ENCODE measurements at places on chromosomes 16 and 17.

GRCh38 chr17:58327363-58328194, 1.0 kb downstream of the TSPOAP1 start:
- DNase-seq = no peak

GRCh38 chr16:55061126-55061525, 130.5 kb downstream of the IRX5 start:
- DNase-seq = no peak

DNA sequence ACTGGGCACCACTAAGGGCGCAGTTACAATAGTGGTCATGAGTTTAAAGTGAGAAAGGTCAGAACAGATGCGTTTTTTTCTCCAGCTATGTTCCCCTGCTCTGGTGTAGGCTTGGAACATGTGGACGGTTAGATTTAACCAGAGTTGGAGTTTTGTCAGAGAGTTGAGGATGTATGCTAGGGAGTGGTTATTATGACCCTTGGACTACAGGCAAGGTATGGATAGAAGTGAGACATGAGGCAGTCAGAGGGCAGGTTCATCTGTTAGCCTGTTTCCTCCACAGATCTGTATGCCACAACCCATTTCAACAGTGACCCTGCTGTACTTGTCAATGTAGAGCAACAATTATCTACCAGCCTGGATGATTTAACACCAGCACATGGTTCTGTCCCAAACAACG, 22.6 kb downstream of the TPPP3 start:
- no peak for DNase-seq

- DNase-seq = no peak
Measured at GRCh38 chr17:11330826-11331225, 89.8 kb downstream of the SHISA6 start.

GRCh38 chr16:71448274-71448866, 6.5 kb upstream of the TLE7 start:
- DNase-seq = no peak

- no peak for DNase-seq
Measured at GRCh38 chr17:17547210-17547764, 44.2 kb downstream of the PEMT start.

GRCh38 chr16:57482845-57483545, 3.3 kb downstream of the DOK4 start:
- no peak for DNase-seq

DNA sequence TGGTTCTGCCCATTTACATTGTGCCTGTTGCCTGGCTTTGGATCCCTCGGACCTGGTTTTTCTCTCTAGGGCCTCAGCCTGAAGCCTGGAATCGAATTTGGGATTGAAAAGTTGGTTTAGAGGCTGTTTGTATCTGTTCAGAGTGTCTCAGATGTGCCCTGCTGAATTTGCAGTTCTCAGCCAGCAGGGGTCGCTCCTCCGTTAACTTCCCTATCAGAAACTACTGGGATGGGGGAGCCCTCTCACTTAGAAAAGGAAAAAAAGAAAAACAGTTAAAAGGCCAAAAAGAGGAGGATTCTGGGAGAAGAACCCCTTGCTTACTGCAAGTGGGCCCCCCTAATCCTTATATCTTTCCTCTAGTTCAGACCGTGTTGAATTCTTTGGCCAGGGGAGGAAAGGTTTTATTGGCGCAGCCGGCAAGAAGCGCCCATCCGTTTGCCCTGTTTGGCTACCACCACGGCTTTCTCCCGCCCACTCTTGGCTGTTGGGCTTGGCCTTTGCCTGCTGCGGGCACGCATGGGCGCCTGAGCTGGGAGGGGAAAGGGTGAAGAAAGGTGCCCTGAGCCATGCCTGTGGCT, 8.7 kb downstream of the FZD2 start:
- peak; percentile 9 for DNase-seq

DNA sequence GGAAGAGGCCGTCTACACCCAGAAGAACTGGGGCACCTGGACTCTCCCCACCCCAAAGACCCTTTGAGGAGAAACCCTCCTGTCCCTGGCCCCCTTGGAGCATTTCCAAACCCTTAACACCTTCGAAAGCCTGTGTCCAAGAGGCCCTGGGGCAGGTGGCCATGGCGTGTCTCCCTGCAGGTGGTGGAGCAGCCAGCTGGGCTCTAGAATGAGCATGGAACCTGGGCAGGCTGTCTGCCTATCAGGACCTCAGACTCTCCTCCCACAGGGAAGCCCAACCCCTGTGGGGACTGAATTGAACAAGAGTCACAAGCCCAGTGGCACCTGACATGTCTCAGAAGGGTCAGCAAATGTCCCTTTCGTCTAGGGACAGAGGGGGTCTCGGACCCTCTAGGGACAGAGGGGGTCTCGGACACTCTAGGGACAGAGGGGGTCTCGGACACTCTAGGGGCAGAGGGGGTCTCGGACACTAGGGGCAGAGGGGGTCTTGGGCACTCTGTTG, 8.4 kb downstream of the CBX4 start:
- DNase-seq = no peak

GRCh38 chr16:56328276-56329022, 96.9 kb downstream of the AMFR start:
- DNase-seq = no peak

DNA sequence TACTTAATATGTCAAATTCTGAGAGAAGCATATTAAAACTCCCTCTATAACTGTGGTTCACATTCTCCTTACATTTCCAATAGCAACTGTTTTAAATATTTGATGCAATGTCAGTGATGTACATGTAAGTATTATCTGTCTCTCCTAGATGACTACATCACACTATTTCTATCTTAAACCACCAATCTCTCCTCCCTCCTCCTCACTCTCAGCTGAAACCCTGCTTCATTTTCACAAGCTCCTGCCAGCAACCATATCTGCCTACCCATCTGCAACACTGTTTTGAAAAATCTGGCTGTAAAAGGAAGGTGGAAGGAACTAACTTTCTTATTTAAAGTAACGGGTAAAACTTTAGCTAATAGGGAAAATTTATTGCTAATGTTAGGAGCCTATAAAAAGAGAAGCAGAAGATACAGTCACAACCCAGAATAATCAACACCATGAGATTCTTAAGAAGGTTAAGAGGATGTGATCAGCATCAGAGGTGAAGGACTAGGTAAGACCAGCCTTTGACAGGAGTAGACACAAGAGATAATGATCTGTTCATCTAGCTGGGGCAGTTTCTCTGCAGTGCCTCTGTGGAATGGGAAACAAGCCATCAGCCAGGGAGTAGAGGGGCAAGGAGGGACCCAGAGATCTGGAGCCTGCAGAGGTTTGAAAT, 31.0 kb downstream of the MYH10 start:
- no peak for DNase-seq

- DNase-seq = no peak
Measured at GRCh38 chr16:72284042-72284789, 112.3 kb upstream of the PMFBP1 start.

DNA sequence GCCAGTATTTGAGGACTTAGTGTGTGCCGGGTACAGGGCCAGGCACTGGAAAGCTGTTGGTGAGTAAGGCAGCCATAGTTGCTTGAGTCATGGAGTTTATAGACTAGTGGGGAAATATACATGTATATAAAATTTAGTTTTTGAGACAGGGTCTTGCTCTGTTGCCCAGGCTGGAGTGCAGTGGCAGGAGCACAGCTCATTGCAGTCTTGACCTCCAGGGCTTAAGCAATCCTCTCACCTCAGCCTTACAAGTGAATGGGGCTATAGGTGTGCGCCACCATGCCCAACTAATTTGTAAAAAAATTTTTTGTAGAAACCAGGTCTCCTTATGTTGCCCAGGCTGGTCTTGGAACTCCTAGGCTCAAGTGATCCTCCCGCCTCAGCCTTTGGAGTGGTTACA, 2.4 kb downstream of the PDP2 start:
- no peak for DNase-seq

GRCh38 chr17:65785109-65785508, 223.7 kb upstream of the AXIN2 start:
- peak; percentile 32 for DNase-seq

GRCh38 chr16:558298-559020, 1.7 kb upstream of the PRR35 start:
- DNase-seq = no peak

DNA sequence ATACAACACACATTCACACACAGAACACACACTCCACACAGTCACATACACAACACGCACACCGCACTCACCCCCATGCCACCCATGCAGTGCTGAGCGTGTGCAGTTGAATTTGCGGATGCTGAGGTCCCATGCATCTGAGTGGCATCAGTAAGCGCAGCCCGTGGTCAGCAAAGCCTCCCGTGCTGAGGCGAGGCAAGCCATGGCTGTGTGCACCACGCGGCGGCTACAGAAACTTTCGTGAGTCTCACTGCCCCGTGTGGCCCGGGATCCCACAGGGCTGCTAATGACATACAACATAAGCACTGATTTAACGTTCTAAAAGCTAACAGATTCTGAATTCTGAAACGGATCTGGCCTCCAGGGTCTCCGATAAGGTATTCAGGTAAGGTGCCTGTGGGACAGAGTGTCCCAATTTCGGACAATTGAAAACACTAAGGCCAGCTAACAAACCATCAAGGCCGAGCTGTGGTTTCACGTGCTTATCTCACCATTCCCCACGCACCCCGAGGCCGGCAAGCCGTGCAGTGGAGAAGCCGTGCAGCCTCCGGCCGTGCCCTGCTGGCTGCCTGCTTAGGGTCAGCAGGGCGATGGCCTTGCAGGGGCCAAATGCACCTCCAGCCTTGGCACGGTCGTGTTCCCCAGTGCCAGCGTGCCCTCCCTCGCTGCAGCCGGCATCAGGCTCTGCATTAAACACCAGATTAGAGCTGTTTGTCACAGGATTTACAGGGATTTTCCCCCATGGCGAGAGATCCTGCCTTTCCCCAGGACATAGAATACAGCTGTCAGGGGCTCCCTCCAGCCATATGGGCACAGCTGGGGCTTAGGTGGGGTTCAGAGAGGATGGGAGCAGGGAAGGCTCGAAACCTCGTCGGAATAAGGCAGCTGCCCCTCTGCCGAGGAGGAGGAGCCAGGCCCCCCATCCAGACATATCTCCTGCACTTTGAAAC, 191.7 kb downstream of the C16orf95 start:
- DNase-seq = no peak

DNA sequence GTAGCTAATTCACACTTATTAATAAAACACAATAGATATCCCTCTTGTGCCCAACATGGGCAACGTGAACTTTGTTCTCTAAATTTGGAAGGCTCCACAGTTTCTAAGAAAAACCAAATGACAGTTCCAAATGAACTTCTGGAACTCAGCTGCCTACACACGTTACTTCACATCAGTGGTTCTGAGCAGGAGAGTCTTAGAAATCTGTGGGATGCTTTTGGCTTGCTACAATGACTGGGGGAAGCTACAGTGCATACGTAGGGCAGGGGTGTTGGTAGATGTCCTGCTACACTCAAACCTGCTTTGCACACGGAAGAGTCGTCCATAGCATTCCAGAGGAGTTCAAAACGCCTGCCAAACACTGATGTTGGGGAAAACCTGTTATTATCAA, 8.0 kb downstream of the TXNDC11 start:
- DNase-seq = no peak

- DNase-seq = peak; percentile 73
Measured at GRCh38 chr17:19645734-19646201, 2.8 kb upstream of the ALDH3A2 start.

DNA sequence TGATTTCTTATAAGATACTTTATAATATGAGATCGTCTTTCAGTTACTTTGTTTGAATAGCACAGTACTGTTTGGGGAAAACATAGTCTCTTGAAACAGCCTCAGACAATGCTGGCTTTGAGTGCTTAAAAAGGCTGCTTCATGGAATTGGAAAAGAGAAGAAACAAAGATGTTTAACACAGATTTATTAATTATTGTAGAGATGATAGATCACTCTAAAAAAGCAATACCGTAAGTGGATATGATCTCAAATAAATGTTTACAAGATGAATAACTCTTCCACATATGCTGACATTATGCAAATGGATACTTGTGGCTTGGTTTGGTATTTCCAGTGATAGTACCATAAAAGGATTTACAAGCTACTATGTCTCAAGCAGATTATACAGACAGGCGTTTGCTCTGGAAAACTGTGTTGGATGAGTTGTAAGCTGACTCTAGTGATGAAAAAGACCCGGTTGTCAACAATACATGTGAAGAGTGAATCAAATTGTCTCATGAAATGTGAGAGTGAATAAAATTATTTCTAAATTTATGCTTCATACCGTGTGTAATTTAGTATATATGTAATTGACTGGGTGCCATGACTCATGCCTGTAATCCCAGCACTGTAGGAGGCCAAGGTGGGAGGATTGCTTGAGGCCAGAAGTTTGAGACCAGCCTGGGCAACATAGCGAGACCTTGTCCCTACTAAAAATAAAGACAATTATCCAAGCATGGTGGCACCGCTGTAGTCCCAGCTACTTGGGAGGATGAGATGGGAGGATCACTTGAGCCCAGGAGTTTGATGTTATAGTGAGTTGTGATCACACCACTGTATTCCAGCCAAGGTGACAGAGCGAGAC, 105.4 kb downstream of the FTO start:
- DNase-seq = no peak

DNA sequence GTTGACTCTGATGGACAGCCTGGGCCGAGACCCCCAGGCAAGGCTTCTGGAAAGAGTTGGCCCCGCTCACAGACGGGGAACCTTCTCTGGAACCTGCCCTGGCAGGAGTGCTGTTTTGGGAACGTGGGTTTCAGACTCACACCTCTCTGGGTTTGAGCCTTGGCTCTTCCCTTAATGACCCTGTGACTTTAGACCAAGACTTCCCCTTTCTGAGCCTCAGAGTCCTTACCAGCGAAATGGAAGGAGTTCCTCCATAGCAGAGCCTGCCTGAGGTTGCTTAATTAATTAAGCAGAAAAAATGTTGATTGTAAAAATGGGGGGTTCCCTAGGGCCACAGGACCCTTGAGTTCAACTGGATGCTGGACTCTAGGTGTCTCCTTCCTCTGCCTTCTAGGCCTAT, 408.2 kb downstream of the SEC14L1 start:
- DNase-seq = peak; percentile 72

GRCh38 chr17:43171586-43172487, 823 bp downstream of the NBR1 start:
- peak; percentile 88 for DNase-seq

GRCh38 chr17:9907883-9908648, 3.0 kb upstream of the RCVRN start:
- DNase-seq = no peak

GRCh38 chr16:87812200-87812656, 46.4 kb upstream of the KLHDC4 start:
- DNase-seq = no peak

GRCh38 chr16:1651094-1651973, 26.7 kb upstream of the JPT2 start:
- DNase-seq = no peak

- DNase-seq = no peak
Measured at GRCh38 chr17:82943339-82943738, 103.5 kb upstream of the ZNF750 start.

- DNase-seq = no peak
Measured at GRCh38 chr16:69118994-69119393, 13.4 kb downstream of the CHTF8 start.

DNA sequence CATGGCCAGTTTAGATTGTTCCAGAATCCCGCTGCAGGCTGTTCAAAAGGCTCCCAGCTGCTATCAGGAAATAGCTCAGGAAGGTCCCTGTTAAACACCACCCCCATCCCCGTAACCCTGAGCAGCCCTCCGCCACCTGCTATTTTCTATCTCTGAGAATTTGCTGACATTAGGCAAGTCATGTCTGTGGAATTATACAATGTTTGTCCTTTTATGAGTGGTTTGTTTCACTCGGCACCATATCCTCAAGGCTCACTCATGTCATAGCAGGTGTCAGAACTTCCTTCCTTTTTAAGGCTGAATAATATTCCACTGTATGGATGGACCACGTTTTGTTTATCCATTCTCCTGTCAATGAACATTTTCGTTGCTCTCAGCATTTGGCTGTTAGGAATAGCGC, 164.3 kb upstream of the FOXF1 start:
- DNase-seq = no peak

Data from AML-193 (cell line).